T-helper 2 cell treated with Interferon-gamma antibody and Interleukin-4, amounts not matched to agents 5 μg/mL and 100 μg/mL, for 36 hours (primary cell): ENCODE measurements at places on chromosomes 4 and X.

DNA sequence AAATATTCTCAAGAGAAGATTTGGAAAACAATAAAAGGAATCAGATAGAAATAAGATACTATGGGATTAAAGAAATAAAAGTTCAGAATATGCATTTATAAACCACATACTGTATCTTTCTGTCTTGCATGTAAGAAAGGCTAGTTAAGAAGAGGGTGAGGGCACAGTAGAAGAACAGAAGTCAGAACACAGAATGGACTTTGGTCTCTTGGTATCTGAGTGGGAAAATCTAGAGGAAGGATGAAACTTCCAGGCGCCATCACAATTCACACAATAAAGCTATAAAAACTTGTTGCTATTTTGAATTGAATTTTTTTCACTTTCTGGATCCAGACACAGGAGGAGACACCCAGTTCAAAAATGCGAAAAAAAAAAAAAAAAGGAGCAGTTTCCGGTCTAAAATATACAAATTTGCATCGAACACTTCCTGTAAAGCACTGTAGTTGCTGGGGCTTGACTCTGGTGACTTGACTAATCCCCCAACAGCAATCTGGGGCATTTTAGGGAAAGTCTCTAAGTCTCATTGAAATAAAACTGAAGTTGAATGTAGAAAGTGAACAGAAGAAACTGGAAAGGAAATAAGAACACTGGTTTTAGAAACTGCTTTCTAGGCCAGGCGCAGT, 8.1 kb upstream of the NAAA start:
- no peak for DNase-seq

DNA sequence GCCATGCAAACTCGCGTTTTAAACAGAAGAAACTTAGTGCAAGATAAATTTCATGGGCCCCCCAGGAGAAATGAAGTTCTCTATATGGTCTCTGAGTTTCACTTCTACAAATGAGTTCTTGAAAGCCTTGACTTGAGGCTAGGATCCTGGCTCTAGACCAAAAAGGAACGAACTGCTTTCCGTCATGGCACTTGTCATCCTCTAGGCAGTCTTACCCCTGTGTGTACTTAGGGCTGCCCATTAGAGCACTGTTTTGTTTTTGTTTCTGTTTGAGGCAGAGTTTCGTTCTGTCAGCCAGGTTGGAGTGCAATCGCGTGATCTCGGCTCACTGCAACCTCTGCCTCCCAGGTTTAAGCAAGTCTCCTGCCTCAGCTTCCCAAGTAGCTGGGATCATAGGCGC, 29.0 kb downstream of the RNF4 start:
- DNase-seq, result no peak

- DNase-seq, result peak; percentile 7
Observed at GRCh38 chrX:45505214-45505613, 304.5 kb upstream of the DIPK2B start.

- peak; percentile 4 for DNase-seq
Observed at GRCh38 chrX:57453901-57454300, 137.9 kb upstream of the ZXDB start.

- DNase-seq, result peak; percentile 3
Observed at GRCh38 chrX:76454456-76454927, 27.0 kb downstream of the MAGEE1 start.

- DNase-seq, result no peak
Observed at GRCh38 chr4:37322122-37322521, 77.6 kb downstream of the NWD2 start.

DNA sequence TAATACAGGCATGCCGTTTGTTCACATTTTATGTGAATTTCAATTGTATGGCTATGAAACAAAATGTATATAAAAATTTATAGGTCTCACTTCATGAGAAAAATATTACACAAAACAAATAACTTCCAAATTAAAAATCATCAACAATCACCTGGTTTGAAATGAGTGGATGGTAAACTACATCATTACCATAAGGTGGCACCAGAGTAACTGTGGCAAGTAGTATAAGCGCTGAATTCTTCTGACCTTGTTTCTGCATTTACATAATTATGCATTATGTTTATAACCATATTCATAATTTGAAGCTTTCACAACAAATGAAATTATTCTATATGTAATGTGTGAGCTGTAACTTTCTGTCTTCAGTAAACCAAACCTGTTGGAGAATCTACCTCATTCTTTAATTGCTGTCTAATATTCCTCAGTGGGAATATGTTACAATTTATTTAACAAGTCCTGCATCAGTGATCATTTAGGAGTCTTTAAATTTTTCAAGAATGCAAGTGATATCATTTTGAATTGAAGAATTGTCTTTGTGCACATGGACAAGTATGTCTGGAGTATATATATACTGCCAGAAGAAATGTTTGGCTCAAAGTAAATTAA, 55.2 kb downstream of the MMRN1 start:
- DNase-seq, result no peak

- DNase-seq, result no peak
Observed at GRCh38 chr4:41611881-41612871, 74.2 kb downstream of the LIMCH1 start.
